Suppressor macrophage (primary cell): ENCODE measurements at places on chromosomes 5 and 9.

- no peak for DNase-seq
Measured at GRCh38 chr9:115462623-115463022, 344.7 kb upstream of the TNC start.

DNA sequence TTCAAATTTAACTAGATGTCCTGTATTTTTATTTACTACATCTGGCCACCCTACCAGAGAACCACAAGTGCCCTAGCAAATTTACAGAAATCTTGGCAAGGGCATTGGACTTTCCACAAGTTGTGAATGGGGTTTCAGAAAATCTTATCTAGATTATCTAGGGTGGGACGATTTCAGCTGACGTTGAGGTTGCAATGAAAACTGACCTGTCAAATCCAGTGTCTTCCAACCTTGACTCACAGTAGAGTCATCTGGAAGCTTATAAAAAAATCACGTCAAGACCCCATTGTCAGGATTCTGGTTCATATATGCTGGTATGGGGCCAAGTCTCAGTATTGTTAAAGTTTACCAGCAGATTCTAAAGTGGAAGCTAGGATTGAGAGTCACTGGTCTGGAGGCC lies 109.6 kb upstream of the ACTBL2 start:
- DNase-seq: no peak

- DNase-seq: no peak
Measured at GRCh38 chr9:28190981-28191380, 617.7 kb upstream of the C9orf72 start.

- DNase-seq: no peak
Measured at GRCh38 chr5:124195411-124195810, 551.0 kb downstream of the ZNF608 start.

DNA sequence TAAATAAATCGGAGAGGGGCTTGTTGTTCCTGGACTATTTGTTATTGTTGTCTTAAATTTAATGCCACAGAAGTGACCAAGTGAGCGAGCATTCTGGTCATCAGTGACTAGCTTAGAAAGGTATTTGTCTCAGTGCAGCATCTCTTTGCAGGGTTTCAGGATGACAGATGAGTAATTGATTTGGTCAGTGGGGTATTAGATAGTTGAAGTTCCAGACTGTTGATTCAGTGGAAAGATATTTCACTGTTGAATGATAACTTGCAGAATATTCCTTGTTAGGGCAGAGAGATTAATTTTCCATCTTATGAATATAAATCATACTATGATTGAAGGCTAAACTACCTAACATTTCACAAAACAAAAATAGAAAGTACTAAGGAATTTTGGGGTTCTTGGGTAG lies 122.4 kb downstream of the TRIO start:
- DNase-seq: no peak

- DNase-seq: no peak
Measured at GRCh38 chr5:170303549-170303948, 6.0 kb upstream of the LCP2 start.

- peak; percentile 96 for DNase-seq
Measured at GRCh38 chr9:116450378-116451139, 236.5 kb upstream of the TRIM32 start.

DNA sequence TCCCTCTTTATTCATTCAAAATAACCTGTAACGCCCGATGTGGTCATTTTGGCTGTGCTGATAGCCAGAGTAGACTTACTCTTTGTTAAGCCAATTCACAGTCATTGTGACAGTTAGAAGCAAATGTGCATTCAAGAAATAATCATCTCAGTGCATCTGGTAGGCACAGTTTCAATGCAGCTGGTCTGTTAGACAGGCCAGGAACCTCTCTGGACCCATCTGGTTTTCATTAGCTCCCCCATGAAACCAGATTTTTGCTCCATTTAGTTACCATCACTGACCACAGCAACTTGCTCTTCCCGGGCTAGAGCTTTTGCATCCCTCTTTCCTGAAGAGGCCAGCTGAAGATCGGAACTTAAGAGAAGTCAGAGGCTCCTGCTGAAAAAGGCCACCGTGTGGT lies 284.2 kb downstream of the NSG2 start:
- DNase-seq: no peak

DNA sequence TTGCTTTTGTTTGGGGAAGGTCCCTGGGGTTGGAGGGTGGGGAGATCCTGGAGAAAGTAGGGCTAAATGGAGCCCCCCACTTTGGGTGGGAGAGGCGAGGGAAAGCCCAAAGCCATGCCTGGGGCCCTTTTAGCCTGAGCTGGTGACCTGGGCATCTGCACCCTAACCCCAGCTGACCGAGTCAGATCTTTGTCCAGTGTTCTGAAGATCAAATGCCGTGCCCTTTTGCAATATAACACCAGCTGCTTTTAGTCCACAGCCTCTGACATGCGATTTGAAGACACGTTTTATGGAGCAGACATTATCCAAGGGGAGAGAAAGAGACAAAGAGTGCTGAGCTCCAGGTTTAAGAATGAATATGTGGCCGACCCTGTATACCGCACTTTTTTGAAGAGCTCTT lies 416.5 kb downstream of the KDM4C start:
- DNase-seq: no peak

- DNase-seq: no peak
Measured at GRCh38 chr9:33151007-33151557, 16.1 kb downstream of the B4GALT1 start.

- no peak for DNase-seq
Measured at GRCh38 chr5:116451905-116452450, 122.6 kb downstream of the SEMA6A start.

DNA sequence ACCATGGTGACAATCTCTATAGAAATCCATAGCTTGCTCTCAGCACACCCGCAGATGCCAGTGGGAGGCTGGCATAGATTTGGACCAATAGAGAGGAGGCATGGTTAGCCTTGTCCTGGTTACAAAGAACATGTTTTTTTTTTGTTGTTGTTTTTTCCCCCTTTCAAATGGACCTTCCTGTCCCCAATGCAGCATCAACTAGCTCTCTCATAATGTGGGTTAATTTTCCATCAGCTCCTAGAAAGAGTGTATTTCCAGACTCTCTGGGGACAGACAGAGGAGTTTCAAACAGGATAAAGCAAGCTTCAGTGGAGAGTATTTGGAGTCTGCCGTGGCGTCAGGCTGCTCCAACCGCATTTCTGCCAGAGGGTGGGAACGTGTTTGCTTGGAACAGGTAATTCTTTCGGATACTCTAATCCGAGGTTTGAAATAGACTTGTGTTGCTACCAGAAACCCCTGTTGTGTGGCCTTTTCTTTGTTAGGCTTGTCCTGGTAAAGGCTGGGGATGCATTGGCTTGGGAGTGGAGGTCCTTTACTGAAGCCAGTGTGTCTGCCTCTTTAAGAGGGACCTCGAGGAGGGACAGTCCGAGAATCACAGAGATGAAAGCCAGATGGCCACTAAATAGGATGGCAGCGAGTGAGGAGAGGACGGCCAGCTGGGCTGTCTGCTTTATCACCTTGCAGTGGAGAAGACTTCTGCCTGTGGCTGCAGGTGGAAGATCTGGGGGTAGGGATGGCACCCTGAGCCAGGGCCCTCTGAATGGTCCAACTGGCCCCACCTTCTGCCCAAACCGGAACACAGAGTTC lies 130.5 kb upstream of the CPEB4 start:
- no peak for DNase-seq

DNA sequence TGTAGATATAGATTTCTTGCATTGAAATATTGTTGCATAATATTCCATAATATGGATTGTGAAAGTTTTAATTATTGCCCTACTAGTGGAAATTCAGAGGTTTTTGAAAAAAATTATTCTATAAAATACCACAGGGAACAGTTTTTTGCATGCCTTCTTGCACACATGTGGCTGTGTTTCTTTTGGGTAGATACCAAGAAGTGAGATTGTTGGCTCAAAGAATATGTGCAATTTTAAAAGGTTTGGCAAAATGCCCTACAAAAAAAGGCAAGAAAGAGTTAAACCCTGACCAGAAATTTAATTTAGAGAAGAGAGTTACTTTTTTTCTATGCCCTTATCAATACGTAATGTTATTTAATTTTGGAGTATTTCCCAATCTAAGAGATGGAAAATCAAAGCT lies 270.8 kb upstream of the DAPK1 start:
- no peak for DNase-seq

DNA sequence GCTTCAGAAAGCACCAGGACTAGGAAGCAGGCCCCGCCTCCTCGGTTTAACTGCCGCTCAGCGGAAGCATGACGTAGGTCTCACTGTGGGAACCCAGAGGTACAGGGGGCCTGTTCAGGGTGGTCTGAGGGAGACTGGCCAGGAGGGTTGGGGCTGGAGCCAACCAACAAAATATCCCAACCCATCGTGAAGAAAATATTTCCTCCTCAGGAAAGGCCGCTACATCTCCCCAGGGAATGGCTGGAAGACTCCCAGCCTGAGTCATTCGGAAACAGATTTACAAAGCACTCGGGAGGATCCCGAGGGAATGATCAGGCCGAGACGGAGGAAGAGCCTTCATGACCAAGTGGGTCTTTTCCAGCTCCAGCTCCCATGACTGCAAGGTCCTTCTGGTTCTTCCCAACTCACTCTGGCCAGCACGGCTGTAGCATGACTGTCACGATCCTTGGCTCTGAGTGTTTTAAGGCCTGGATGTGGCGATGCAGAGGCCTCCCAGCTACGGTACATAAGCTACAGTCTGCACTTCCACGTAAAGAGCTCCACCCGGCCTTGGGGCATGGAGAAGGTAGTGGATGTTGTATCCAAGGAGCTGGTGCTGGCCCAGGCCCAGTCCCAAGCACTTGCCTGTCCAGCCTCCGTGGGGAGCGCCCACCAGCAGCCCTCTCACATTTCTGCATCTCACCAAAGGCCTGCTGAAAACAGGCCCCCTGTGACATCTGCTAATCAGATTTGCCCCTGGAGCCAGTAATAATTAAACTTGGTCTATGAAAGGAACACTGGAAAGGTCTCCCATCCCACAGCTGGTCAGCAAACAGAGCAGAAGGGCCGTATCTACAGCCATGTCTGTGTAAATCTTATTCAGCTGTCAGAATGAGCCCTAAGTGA lies 100.6 kb downstream of the LHFPL2 start:
- no peak for DNase-seq

GRCh38 chr5:153752890-153753289 lies 262.4 kb downstream of the GRIA1 start:
- no peak for DNase-seq

DNA sequence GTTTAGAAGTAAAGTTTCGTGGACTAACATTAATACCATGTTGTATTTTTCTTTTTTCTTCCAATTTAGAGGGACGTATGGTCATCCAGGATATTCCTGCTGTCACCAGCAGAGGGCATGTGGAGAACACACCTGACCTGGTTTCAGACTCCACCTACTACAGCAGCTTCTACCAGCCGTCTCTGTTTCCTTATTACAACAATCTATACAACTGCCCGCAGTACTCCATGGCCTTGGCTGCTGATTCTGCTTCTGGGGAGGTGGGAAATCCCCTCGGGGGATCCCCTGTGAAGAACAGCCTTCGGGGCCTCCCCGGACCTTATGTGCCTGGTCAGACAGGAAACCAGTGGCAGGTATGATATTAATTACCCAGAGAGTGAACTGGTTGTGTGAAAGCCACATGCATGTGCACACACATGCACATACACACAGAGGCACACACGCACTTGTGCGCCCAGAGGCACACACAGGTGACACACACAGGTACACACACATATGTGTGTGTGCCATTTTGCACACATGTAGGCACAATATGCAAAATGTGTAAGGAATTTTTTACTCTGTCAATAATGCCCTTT lies 52.4 kb downstream of the DMRT1 start:
- peak; percentile 80 for DNase-seq

DNA sequence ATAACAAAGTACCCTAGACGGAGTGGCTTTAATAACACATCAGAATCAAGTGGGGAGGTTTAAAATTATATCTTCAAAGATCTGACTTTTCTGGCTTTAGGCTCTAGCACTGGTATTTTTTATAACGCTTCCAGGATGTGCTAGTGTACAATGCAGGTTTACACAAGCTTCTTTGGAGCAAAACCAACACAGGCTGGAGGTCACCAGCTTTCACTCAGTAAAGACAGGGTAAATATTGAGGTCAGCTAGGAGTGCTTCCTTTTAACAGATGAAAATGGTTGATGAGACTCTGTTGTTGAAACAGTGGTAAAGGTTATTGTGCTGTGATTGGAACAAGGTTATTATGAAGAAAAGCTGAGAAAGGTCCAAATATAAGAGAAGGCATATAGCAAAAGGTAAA lies 414.2 kb downstream of the TAF11L14 start:
- no peak for DNase-seq

DNA sequence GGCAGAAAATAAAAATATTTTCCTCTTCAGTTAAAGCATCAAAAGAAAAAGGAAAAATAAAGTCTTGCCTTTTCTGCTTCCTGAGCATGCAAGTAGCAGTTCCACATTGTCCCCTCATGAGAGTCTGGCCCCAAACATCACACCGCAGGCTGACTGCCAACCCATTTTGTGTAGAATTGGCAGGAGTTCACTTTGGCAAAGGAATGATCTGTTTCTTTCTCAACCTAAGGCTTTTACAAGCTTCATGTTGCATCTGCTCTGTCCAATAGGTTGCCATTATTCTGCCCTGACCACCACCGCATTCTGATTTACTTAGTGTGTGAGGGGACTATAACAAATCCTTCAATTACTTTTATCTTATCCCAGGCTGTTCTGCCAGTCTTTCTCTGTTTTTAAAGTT lies 249.5 kb downstream of the ISL1 start:
- no peak for DNase-seq

- DNase-seq: no peak
Measured at GRCh38 chr9:34085581-34086500, 37.2 kb upstream of the UBAP2 start.

GRCh38 chr5:135032999-135033861 lies 798 bp downstream of the PITX1 start:
- peak; percentile 51 for DNase-seq

- no peak for DNase-seq
Measured at GRCh38 chr5:146756546-146756945, 122.0 kb downstream of the PPP2R2B start.

DNA sequence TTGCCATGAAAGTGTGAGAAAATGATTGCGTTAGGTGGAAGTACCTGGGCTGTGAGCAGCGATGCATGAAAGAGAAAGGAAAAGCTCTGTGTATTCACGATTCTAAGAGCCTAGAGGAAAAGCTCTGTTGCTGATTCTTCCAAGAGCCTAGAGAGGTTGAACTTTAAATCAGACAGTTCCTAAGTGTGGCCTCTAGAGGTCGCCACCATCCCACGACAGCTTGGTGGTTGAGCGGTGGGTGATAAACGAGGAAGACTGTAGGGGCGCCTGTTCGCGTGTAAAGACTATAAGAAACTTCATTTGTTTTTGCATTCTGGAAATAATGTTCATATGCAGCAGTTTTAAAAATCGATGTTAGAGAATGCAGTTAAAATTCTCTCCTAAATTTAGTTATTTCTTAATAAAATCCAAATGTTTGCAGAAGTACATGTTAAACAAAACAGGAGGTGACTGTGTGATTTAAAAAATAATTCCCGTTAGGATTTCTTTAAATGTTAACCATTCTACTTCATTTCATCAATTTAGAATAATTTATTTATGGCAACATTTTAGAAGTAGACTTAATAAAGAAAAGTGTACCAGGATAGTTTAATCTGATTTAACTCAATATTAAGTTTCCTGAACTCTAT lies 107.7 kb downstream of the TENT4A start:
- DNase-seq: peak; percentile 50

DNA sequence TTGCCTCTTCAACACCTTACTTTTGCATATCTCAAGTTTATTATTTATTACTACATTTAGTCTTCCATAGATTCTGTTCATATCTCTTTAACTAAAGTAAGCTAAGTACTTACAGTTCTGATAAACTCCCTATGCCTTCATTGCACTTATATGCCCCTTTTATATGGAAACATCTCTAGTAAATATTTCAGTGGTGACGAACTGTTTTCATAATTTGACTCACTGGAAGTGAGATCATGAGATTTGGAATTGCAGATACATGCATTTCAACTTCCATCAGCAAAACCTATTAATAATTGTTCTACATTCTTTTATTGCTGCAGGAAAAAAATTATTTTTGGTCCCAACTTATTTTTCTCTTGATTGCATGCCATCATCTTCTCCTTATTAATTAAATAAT lies 263.5 kb downstream of the CD180 start:
- no peak for DNase-seq
